ENCODE measurements at places on chromosomes 13 and 19.

DNA sequence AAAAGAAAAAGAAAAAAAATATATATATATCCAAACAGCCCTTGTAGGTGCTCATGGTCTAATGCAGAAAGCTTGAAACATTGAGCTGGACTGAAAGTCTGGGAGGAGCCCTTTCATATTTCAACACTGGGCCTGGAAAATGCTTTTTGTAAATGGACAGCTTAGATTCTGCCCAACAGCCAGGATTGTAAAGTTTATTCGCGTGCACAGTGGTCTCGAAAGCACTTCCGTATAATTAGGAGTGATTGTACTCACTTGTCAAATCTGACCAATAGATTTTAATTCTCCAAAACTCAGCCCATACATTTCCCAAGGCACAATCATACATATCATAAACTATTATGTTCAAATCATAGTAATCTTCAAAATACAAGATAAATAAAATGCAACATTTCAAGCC, 260.1 kb downstream of the COL4A1 start:
- no peak for DNase-seq

GRCh38 chr13:44816701-44817100, 172.6 kb downstream of the NUFIP1 start:
- DNase-seq = no peak

DNA sequence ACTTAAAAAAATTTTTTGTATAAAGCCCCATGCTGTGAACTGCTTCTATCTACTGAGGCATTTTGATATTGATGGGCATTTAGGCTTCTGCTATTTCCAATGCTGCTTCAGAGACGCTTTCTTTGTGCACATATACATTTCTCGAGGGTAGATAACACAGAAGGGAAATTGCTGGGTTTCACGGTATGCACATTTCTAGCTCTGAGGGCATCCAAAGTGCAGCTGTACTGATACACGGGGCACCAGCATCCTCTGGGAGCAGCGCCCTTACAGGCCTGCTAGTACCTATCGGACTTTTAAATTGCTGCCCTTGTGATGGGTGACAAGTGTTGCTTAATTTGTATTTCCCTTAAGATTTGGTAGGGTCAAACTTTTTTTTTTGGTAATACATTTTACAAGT, 88.6 kb downstream of the KCTD15 start:
- no peak for DNase-seq

DNA sequence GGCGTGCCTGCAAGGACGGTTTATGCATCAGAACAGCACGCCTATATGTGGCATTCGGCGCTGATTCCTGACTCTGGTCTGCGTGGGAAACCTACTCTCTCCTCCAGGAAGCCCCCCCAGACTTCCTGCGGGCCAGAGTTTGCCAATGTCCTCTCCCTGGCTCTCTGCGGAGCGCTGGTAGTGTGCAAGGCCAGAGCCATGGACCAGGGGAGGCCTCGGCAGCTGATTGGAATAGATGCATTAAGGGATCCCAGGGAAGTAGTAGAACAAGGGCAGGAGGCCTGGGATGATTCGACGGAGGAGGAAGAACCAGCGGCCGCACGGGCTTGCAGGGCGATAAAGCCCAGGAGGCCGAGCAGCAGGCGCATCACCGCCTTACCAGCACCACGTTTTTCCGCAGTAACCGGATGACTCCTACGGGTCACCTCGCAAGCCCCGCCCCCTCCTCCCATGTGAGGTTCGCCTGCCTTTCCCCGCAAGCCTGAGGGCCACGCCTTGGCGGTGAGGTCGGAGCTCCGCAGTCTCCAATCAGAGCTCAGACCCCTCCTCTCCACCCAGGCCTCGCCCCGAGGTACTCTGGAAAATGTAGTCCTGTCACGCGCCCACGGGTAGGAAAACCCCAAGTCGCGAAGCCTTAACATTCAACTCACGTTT, 5.0 kb downstream of the CLEC11A start:
- peak; percentile 71 for DNase-seq

- DNase-seq = peak; percentile 60
Measured at GRCh38 chr13:28503182-28503967, 8.4 kb upstream of the FLT1 start.

GRCh38 chr19:11221082-11221598, 18.3 kb upstream of the ANGPTL8 start:
- DNase-seq = no peak

- no peak for DNase-seq
Measured at GRCh38 chr13:23609874-23610576, 39.8 kb downstream of the TNFRSF19 start.

- peak; percentile 25 for DNase-seq
Measured at GRCh38 chr19:18340990-18341868, 831 bp downstream of the PGPEP1 start.

DNA sequence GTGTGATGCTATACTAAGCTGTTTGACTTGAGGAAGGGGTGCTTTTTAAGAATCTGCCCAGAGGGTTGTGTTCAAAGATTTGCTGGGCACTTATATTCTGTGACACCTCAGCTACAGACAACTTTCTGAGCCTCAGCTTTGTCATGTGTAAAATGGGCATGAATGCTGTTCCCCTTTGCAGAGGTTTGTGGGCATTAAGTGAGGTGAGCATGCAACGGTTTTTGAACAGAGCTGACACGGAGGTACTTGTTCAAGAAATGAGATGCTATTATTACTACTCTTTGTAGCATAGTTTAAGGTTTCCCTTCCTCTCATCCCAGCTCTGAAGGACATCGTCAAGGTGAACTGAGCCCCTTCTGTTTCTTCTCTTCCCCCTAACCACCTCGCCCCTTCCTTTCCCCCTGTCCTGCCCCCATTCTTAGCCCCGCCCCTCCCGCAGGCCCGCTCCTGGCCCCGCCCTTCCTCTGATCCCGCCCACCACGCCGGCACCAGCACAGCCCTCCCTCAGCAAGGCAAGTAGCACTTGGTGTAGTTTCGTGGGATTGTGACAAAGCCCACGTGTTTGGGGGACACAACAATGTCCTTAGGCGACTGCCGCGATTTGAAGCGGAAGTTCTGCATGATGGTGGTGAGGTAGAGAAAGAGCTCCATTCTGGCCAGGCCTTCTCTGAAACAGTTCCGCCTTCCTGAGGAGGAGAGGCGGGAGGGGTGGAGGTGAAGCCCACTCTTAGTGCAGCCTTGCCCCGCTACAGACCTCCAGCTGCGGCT, 26.1 kb upstream of the CYP2A7 start:
- no peak for DNase-seq

- peak; percentile 63 for DNase-seq
Measured at GRCh38 chr13:94007072-94007471, 472.4 kb downstream of the DCT start.

DNA sequence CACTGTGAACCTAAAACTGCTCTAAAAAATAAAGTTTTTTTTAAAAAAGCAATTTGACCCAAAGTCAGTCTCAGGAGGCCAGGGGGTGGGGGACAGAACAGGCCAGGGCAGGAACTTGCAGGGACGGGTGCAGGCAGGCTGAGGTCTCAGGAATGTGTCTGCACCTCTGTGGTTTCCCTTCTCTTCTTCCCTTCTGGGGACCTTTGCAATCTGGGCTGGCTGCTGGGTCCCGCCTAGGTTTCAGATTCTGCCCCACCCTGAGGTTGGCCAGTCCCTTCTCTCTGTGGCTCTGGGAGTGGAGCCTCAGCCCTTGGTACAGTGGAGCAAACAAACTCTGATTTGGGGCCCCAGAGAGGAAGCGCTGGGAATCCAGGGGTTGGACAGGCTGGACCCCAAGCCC, 5.3 kb upstream of the F2RL3 start:
- DNase-seq = no peak

DNA sequence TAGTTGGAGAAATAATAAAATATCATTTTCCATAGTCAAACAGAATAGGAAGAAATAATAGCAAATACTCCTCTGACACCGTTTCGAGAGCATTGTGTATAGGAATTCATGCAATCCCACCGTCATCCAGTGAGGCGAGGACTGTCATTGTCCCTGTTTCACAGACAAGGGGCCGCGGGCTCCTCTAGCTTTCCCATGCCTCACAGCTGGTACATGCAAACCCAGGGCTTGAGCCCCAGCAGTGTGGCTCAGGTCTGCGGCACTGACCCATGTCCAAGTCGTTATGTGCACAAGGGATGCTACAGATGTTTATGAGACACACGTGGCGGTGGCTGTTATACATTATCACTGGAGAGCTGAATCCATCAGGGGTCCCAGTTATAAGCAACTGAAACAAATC, 18.5 kb upstream of the ATP11A start:
- no peak for DNase-seq

GRCh38 chr13:84870190-84870589, 929.0 kb downstream of the SLITRK6 start:
- DNase-seq = no peak

DNA sequence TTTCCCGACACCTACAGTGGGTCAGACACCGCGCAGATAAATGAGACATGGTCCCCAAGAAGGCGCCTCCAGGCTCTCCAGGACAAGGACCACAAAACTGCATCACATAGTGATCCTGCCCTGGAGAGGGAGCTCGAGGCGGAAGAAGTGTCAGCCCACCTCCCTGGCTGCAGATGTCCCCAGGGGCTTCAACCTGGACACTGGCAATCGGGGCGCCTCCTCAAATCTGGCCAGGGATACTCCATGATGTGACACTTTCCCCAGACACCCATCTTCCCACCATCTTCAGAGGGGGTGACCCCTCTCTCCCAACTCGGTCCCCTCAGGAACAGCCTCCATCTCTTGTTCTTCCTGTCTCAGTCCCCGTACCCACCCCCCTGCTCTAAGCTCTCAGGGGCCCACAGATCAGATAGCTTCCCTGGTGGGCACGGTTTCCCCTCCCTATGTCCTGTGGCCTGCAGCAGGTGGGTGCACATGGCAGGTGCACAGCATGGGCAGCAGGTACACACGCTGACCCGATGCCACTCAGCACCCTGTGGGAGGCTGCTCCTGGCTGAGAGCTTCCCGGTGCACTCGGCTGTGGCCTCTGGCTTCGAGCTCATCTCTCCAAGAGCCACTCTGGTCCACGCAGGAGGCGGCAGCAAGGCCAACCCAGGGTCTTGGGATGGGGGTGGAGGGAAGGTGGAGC, 61.2 kb downstream of the PEPD start:
- DNase-seq = no peak

- DNase-seq = no peak
Measured at GRCh38 chr19:54196536-54196935, 4.1 kb upstream of the RPS9 start.

DNA sequence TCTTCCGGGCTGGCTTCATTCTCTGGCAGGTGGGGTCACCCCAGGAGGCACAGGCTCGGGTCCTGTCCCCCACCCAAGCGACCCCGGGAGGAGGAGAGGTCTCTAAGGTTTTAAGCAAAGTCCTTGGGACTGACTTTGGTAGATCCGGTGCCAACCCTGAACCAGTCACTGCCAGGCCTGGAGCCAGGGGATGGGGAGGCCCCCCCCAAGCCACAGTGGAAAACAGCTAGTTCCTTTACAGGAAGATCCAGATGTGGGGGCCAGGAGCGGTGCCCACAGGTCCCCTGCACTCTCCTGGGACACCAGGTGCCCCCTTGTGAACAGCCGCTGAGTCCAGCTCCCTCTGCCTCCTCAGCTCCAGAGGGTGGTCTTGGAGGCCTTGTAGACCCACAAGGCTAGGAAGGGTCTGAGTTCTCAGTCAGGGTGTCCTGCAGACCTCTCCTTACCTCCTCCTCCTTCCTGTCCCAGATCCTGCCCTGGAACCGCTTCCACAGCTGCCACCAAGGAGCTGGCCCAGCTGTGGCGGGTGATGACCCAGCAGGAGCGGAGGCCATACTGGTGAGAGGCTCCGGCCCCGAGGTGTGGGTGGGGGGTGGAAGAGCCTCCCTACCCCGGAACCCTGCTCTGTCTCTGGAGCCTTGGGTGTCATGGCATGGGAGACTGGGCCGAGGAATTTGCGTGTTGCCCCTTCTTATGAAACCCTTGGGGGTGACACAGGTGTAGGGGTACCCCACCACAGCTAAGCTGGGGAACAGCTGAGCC, 6.0 kb downstream of the SIX5 start:
- no peak for DNase-seq

GRCh38 chr13:26372747-26373146, 118.8 kb downstream of the CDK8 start:
- DNase-seq = no peak

GRCh38 chr13:111897178-111897845, 169.6 kb upstream of the SOX1 start:
- DNase-seq = no peak

- DNase-seq = peak; percentile 40
Measured at GRCh38 chr13:102869948-102870676, 24.3 kb downstream of the ERCC5 start.

DNA sequence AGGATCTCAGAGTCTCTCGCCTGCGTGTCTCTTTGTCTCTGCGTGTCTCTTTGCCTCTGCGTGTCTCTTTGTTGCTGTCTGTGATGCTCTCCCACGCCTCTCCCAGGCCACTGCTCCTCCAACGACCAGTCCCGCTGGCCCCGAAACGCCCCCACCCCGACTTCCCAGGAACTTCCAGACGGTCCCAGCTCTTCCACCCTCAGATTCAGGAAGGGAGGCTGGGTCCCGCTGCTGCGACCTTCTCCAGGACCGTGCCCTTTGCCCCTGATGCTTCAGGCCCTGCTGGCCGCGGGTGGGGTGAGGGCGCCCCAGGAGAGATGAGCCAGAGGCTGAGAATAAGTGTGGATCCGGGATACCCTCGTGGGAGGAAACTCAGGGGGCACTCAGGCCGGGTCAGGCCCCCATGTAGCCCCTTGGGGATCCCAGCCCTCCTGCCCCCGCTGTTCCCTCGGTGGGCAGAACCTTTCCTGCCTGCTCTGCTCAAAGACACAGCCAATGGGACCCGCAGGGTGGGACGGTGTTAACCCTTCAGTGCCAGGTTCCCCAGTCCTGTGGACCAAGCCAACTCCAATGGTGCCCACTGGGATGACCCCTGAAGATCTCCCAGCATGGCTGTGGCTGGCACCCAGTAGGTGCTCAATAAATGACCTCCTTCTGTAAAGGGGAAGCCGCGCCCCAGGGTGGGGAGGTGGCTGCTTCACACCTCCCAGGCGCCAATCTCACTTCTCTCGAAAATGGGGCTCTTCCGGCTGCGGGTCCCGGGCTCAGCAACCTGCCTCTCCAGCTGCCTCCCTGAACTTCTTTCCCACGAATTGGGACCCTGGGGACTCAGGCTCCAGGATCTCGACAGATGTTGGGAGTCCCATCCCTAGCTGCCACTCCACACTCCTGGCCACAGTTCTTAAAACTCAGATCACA, 1.5 kb upstream of the S1PR5 start:
- no peak for DNase-seq

DNA sequence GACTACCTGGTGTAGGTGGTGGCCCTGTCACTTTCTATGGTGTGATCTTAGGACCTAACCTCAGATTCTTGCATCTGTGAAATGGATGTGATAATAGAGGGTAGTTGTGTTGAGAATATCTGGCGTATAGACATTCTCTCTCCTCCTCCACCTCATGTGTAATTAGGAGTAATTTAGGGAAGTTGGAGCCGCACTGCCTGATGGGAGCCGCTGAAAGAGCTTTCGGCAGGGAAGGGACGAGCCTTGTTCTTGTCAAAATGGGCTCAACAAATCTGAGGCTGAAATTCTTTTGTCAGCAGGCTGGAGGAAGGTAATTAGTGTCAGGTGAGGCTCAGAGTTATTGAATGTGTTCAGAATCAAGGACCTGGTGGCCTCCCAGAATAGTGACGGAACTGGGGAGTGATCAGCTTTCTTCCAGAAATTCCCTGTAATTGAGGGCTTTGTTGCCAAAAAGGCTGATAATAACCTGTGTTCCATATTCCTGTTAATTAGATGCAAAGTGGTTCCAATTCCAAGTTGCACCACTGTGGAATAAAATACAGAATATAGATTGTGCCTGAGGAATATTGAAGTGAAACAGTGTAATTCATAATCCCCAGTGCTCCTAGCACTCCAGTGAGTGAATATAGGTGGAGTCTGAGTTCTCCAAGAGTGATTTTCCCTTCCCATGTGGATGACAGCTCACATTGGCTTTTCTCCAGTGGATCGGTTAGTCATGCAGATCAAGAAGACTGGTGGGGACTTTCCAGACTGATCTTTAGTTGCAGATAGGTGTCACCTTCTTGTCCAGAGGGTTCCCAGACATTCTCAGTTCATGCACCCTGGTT, 47.5 kb downstream of the SPATA13 start:
- DNase-seq = peak; percentile 85

All from amniotic epithelial cell (primary cell).